ENCODE measurements at places on chromosomes 13 and 19. TPM values are rescaled to one million over a fixed set of nuclear protein-coding genes. Genes with fewer than 3 reads are reported as not detected.
A peak's percentile ranks its signal among the peaks of the same experiment; 100 is the strongest.

GRCh38 chr13:52894413-52894812 is 46.0 kb upstream of the PCDH8 start:
- H3K4me3 ChIP-seq: no peak overlapping the region
- no peak for DNase-seq
- H3K27me3 ChIP-seq: no peaks in the 10 kb centered on the region
- H3K27ac ChIP-seq: no peak overlapping the region

- DNase-seq: no peak
- no peaks in the 10 kb centered on the region for H3K27me3 ChIP-seq
- H3K4me1 ChIP-seq: peaks cover 13% of the 10 kb centered on the region
- no peak overlapping the region for H3K4me3 ChIP-seq
- H3K36me3 ChIP-seq: no peaks in the 10 kb centered on the region
These were observed 77.3 kb upstream of the UBAC2 start for GRCh38 chr13:99123101-99124045.

DNA sequence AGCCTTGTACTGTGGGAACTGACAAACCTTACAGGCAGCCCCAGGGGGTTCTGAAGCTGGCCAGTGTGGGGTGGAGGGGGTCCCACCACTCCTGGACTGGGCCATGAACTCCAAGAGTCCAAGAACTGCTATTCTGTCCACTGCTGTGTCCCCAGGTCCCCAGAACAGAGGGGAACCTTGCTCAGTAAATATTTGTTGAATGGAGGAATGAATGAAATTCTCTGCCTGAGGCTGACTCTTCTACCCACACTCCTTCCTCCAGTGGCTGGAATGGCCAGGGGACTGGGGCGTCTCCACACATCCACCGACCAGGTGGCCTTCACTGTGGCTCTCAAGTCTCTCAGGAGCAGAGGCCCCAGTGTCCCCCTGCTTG is 11.6 kb downstream of the WIZ start:
- H3K27ac ChIP-seq: peak overlapping the region; percentile 66
- peaks cover 34% of the 10 kb centered on the region for H3K4me1 ChIP-seq
- no peaks in the 10 kb centered on the region for H3K27me3 ChIP-seq
- DNase-seq: no peak
- no peak overlapping the region for H3K4me3 ChIP-seq

- H3K4me1 ChIP-seq: peaks cover 24% of the 10 kb centered on the region
- no peaks in the 10 kb centered on the region for H3K27me3 ChIP-seq
- DNase-seq: no peak
- H3K4me3 ChIP-seq: no peak overlapping the region
- no peak overlapping the region for H3K27ac ChIP-seq
These were observed 7.9 kb upstream of the STK24 start for GRCh38 chr13:98584668-98585397.

- no peak for DNase-seq
- peak overlapping the region; percentile 71 for H3K27ac ChIP-seq
- peaks cover 5% of the 10 kb centered on the region for H3K4me1 ChIP-seq
- no peak overlapping the region for H3K4me3 ChIP-seq
- H3K36me3 ChIP-seq: peaks cover 69% of the 10 kb centered on the region
- no peaks in the 10 kb centered on the region for H3K27me3 ChIP-seq
These were observed 114.4 kb downstream of the RAB20 start for GRCh38 chr13:110447058-110447511.

DNA sequence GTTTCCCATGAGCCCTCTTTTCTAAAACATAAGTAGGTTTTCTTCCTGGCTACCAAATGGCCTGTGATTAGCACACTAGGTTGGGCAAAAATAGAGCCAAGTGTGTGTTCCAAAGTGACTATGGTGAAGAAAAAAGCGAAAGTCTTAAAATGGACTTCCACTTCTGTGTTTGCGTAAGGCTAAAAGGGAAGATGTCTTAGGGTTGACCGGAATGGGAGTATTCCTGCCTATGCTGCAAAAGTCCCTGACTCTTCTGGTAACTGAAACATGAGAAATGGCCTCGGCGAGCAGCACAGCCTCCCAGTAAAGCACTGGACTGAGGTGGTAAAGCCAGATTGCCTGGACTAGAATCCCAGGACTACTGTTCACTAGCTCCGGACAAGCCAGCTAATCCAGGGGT is 2.4 kb upstream of the FPR1 start:
- DNase-seq: no peak
- H3K27ac ChIP-seq: peak overlapping the region; percentile 30
- no peak overlapping the region for H3K4me3 ChIP-seq
- H3K4me1 ChIP-seq: no peaks in the 10 kb centered on the region
- H3K27me3 ChIP-seq: no peaks in the 10 kb centered on the region
- no peaks in the 10 kb centered on the region for H3K36me3 ChIP-seq

GRCh38 chr19:4816202-4816949 is 15.1 kb downstream of the TICAM1 start:
- H3K4me3 ChIP-seq: no peak overlapping the region
- H3K27me3 ChIP-seq: no peaks in the 10 kb centered on the region
- H3K36me3 ChIP-seq: peaks cover 22% of the 10 kb centered on the region
- H3K4me1 ChIP-seq: peaks cover 38% of the 10 kb centered on the region
- no peak for DNase-seq

- DNase-seq: no peak
- peak overlapping the region; percentile 98 for H3K4me3 ChIP-seq
- no peak overlapping the region for H3K27ac ChIP-seq
- peaks cover 77% of the 10 kb centered on the region for H3K4me1 ChIP-seq
- H3K27me3 ChIP-seq: no peaks in the 10 kb centered on the region
These were observed 1.2 kb downstream of the PPP1R37 start for GRCh38 chr19:45094137-45094536.

- peak overlapping the region; percentile 16 for H3K4me3 ChIP-seq
- DNase-seq: no peak
- H3K4me1 ChIP-seq: peaks cover 7% of the 10 kb centered on the region
- H3K27me3 ChIP-seq: peaks cover 49% of the 10 kb centered on the region
These were observed 24.3 kb downstream of the NFILZ start for GRCh38 chr19:8654591-8655339.

DNA sequence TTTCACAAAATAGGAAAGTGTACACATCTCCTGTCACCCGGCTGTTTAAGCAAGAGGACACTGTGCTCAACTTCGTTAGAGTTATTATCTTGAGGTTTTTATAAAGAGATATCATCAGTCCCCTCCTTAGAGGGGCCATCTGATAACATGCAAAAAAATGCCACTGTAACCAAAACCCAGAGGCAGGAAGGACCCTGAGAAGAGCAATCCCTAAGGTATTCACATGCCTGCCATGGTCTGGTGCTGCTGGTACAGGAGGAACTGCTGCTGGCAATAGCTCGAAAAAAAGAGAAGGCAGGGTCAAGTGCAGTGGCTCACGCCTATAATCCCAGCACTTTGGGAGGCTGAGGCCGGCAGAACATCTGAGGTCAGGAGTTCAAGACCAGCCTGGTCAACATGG is 12.8 kb upstream of the CEACAM3 start:
- no peak for DNase-seq
- H3K27me3 ChIP-seq: peaks cover 9% of the 10 kb centered on the region
- no peak overlapping the region for H3K4me3 ChIP-seq
- no peaks in the 10 kb centered on the region for H3K36me3 ChIP-seq

DNA sequence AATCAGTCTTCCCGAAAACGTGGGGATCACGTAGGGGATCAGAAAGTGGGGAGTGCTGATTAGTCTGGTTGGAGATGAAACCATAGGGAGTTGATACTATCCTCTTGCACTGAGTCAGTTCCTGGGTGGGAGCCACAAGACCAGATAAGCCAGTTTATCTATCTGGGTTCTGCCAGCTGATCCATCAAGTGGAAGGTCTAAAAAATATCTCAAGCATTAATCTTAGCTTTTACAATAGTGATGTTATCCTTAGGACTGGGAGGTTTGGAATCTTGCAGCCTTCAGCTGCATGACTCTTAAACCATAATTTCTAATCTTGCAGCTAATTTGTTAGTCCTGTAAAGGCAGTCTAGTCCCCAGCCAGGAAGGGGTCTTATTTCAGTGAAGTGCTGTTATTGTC is 2474.2 kb downstream of the PCDH9 start:
- no peaks in the 10 kb centered on the region for H3K27me3 ChIP-seq
- no peak overlapping the region for H3K27ac ChIP-seq
- H3K36me3 ChIP-seq: no peaks in the 10 kb centered on the region
- DNase-seq: no peak
- no peak overlapping the region for H3K4me3 ChIP-seq
- no peaks in the 10 kb centered on the region for H3K4me1 ChIP-seq

GRCh38 chr13:29496241-29496712 is 99.2 kb downstream of the SLC7A1 start:
- no peak overlapping the region for H3K4me3 ChIP-seq
- no peaks in the 10 kb centered on the region for H3K27me3 ChIP-seq
- no peak for DNase-seq

The NXNL1 gene
- not detected for total RNA-seq

The LSR gene
- total RNA-seq: 5.1 TPM

The CTXN1 gene
- 57.4 TPM for total RNA-seq

The SULT2A1 gene
- not detected for total RNA-seq

The TLE2 gene
- total RNA-seq: 37.1 TPM

The PPP1R13L gene
- total RNA-seq: 7.9 TPM

The ZNF146 gene
- total RNA-seq: 78.2 TPM

The MEIOSIN gene
- not detected for total RNA-seq

The CALR gene
- 200 TPM for total RNA-seq
